NCI-H1105 treated with DMSO at 0.1 percent for 48 hours (cell line): ENCODE measurements at places on chromosomes 3 and 15.

DNA sequence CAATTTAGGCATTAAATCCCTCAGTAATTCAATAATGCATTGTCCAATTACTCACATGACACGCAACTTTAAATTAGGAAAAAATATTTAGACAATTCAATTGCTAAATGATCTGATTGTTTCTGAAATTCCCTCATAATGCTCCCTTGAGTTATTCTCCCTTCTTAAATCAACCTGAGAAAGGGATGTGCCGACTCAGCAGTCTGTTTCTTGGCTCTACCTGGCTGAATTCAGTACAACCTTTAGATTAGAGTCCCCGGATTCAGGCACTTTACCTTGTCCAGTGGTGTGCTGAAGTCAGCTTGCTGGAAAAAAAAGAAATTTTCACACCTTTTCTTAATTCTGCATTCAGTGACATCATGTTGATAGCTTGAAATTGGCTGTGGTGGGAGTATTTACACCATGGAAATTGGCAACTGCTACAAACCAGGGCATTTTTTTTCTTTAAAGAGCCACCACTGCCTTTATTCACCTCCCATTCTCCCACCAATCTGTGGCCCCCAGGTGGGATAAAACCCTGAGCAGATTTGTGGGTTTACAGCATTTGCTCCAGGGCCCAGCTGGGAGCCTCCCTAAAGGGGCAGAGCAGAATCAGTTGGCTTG, 20.9 kb upstream of the LOXL1 start:
- no peak for DNase-seq

- no peak for DNase-seq
These were observed 138.5 kb downstream of the NECTIN3 start for GRCh38 chr3:111210003-111210711.

- no peak for DNase-seq
These were observed 63.6 kb upstream of the ARL8B start for GRCh38 chr3:5058471-5058951.

GRCh38 chr3:60767536-60767935, 483.7 kb downstream of the FHIT start:
- no peak for DNase-seq

DNA sequence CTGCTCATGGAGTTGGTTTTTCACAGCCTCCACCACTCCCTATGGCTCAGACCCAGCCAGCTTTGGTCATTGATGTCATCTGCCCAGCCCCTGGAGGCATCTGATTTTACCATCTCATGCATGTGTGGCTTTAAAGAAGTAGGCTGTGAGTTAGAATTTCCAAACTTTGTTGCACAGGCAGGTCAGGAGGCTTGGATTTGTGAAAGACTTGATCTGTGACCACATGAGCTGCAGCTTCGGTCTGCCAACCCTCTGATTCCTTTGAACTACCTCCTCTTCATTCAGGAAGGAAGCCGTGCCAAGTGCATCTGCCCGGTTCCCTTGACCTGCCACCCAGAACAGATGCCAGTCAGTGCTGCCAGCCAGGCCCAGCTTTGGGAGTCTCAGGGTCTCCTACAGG, 9.2 kb downstream of the CTXND1 start:
- no peak for DNase-seq

- no peak for DNase-seq
These were observed 243.9 kb downstream of the TBL1XR1 start for GRCh38 chr3:176953106-176954060.

DNA sequence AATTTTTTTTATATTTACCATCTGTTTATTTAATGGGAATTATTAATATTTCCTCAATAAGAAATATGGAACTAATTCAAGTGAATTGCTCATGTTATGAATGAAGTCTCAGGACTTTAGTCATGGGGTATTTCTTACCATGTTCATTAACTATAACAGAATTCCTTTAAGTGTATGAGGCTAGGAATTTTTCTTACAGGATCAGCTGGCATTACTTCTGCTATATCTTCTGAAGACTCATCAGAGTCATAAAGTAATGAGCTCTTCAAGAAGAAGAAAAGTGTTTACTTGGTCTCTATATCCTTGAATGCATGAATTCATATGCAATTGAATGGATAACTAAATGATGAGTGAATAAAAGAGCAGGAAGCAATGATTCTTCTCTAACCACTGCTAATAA, 486.8 kb upstream of the THBS1 start:
- no peak for DNase-seq

GRCh38 chr15:83746231-83746630, 92.3 kb downstream of the ADAMTSL3 start:
- no peak for DNase-seq

DNA sequence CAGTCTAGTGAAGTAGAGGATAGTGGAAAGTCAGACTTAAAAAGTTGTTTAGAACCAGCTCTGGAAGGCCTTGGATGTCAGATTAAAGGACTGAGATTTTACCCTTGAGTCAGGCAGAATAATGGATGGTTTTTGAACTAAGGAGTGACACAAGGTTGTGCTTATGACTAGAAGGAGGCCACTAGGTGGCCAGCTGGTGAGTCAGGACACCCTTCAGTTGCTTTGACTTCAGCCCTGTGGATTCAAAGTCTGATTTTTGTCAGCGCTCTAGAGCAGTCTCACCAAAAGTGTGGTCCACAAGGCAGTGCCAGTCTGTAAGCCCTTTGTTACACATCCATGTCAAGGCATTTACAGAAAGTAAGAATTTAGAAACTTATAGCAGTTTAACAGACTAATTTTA, 3.8 kb upstream of the GABPB1 start:
- DNase-seq = no peak

DNA sequence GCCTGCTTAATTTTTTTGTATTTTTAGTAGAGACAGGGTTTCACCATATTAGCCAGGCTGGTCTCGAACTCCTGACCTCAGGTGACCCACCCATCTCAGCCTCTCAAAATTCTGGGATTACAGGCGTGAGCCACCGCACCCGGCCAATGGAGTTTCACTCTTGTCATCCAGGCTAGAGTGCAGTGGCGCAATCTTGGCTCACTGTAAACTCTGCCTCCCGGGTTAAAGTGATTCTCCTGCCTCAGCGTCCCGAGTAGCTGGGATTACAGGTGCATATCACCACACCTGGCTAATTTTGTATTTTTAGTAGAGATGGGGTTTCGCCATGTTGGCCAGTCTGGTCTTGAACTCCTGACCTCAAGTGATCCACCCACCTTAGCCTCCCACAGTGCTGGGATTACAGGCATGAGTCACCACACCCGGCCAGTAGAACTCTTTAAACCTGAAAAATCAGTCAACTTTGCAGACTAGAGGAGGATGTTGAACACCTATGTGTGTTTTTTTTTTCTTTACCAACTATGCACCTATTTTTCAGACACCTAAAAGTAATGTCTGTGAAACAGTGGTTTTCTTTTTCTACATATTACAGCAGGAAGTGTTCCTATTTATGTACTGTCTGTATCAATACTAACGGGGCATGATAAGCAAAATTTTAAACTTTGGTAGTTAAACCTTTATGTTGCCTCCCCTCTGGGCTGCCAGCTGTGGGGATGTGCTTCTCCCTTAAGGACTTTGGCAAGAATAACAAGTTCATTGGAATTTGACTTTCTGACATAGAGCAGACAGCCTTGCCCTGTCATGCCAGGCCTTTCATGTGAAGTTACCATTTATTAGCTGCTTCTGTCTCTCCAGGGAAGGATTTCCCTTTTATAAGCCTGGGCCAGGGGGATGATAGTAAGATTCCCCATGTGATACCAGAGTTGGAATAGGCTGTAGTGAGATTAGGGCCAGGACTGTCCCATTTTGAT, 8.1 kb downstream of the ARIH2 start:
- no peak for DNase-seq

DNA sequence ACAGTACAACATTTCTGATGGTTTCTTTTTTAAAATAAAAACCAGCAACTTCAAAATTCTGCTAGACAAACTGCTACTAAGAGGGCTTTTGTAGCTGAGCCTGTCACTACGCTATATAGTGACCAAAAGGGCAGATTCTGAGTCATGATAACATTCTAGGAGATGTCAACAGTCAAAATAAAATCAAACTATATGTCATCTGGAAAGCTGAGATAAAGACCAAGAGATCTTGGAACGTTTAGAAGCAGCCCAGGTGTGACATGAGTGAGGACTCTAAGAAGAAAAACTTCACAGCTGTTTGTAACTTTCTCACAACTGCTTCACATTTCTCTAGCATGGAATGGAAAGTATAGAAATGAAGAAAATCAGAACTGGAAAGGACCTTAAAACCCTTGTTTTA, 84.6 kb downstream of the FILIP1L start:
- DNase-seq = no peak

GRCh38 chr15:83446904-83447709, at the start of gene SH3GL3:
SH3GL3 (plus strand) TSS chr15:83447341; CDS start chr15:83447534, 193 bp downstream.
- peak; percentile 18 for DNase-seq

DNA sequence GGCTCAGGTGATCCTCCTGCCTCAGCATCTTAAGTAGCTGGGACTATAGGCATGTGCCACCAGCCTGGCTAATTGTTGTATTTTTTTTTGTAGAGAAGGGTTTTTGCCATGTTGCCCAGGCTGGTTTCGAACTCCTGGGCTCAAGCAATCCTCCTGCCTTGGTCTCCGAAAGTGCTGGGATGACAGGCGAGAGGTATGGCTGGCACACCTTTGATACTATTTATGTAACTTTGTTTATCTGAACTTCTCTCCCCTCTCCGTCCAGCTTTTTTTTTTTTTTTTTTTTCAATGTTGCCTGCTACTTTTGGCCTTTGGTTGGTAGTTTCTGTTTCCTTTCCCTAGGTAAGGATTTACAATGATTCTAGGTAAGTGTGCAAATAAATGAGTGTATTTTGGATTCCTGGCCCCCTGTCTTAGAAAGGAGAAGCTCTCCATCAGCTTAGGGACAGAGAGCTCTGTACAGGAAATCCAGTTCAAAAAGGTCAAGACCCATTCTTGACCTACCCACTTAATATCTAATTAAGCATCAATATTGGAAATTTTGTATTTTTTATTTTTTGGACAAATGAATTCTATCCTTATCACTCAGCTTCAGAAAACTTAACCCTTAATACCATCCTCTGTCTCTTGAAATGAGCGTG, 6.8 kb downstream of the ARL6IP5 start:
- DNase-seq = no peak

GRCh38 chr15:26051761-26052675, 188.9 kb upstream of the ATP10A start:
- DNase-seq = no peak

DNA sequence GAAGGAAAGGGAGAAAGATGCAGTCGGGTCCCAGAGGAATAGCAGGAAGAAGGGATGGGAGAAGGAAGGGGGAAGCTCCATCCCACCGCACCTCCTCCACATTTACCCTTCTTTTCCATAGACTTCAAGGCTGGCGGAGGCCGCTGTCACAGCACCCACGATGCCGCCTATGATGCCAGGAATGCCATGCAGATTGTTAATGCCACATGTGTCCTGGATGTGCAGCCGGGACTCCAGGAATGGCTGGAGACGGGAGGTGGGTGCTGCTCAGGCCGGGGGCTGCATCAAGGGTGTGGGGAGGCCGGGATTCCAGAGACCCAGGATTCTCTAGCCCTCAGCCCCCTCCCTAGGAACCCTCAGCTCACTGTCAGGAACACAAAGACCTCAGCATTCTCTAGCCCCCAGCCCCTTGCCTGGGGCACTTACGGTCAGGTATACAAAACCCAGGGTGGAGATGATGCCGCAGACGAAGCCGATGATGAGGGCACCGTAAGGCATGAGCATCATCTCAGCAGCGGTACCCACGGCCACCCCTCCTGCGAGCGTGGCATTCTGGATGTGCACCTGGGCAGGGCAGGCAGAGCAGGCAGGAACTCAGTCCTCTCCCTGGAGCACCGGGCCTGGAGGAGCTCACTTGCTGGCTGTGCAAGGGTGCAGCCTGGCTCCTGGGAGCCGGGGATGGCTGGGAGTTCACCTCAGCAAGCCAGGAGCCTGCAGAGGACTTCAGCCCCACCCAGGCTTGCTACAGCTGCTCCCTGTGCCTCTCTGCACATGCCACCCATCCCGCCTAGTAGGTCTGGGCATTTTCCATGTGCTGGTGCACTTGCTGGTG, 18.8 kb downstream of the RHCG start:
- DNase-seq = no peak

DNA sequence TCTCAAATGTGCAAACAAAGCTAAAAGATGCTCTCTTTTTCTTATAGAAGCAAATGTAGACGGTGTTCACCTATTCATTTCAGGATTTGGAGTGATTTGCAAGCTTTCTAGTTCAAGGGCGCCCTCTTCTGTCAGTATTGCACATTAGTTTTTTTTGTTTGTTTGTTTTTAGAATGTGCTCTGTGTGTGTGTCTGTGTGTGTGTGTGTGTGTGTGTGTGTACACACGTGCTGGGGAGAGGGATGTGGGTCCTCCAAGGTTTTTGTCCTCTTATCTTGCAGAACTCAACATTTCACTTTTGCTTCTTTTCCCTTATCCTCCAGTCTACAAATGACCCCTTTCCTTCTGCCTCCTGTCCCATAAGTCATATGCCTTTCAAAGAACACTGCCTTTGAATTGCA, 23.5 kb downstream of the DNAH1 start:
- DNase-seq = peak; percentile 73

GRCh38 chr3:11641683-11642430, 1.9 kb downstream of the VGLL4 start:
- peak; percentile 23 for DNase-seq

- peak; percentile 45 for DNase-seq
These were observed 210.8 kb downstream of the STT3B start for GRCh38 chr3:31743331-31744089.

DNA sequence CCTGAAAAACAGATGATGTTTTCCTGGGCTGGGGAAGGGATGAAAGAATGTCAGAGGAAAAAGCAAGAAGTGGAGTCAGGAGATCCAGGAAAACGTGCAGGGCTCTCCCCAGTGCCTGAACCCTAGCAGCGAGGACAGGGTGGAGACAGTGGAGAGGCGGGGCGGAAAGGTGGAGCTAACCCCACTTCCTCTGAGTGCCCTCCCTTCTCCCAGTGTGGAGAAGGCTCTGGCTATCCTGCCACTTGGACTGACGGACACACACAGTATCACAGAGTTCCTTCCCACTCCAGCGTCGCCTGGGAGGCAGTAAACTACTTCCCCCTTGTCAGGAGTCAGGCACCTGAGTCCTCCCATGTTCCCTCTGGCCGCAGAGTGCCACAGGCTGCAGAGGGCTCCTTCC, 125.3 kb upstream of the CHRNA7 start:
- DNase-seq = no peak

DNA sequence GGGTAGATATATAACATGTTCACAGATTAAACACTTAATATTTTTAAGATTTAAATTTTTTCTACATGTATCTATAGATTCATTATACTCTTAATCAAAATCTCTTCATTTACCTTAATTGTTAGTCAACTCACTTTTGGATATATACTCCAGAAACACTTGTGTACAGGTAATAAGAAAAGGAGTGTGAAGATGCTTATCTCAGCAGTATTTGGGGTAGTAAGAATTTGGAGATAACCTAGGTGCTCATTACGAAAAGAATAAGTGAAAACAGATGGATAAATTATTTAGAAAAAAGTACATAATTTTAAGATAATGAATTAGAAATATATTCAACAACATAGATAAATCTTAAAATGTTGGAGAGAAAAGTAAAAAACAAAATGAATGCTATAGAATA, 226.5 kb upstream of the PLSCR5 start:
- DNase-seq = no peak

DNA sequence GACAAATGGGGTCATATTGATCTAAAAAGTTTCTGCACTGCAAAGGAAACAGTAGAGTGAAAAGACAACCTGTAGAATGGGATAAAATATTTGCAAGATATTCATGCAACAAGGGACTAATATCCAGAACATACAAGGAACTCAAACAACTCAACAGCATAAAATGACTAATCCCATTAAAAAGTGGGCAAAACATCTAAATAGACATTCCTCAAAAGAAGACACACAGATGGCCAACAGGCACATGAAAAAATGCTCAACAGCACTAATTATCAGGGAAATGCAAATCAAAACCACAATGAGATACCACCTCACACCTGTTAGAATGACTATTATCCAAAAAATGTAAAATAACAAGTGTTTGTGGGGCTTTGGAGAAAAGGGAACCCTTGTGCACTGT, 8.8 kb downstream of the SLC12A8 start:
- no peak for DNase-seq
